ENCODE measurements at places on chromosomes 16 and 17.

GRCh38 chr16:67847064-67847861, at the start of gene CENPT:
TSS of gene CENPT (minus strand) at chr16:67847693. CDS start at chr16:67833859, 13,834 bp downstream.
- H3K4me3 ChIP-seq: peak within 1 kb of the TSS; percentile 86
- peak within 1 kb of the TSS; percentile 92 for H3K27ac ChIP-seq

DNA sequence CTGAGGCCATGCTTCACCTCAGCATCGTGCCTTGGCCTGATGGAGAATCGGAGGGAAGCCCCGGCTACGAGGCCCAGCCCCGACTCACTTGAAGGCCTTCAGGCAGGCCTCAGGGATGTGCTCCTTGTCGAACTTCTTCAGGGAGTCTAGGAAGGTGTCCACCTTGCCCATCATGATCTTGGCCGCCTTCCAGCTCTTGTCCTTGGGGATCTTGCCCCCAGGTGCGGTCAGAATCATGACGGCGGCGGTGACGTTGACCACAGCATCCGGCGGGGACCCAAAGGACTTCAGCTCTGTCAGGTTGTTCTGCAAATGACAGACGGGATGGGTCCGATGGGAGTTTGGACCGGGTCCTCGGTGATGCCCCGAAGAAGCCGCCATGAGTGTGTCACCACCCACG, 81.2 kb downstream of the PGS1 start:
- no peaks in the 10 kb centered on the region for H3K36me3 ChIP-seq
- no peak overlapping the region for H3K4me3 ChIP-seq
- no peak for DNase-seq
- no peak overlapping the region for H3K27ac ChIP-seq
- no peaks in the 10 kb centered on the region for H3K4me1 ChIP-seq

GRCh38 chr16:88681084-88681680, 5.1 kb downstream of the SNAI3 start:
- H3K4me1 ChIP-seq: peaks cover 43% of the 10 kb centered on the region
- H3K4me3 ChIP-seq: no peak overlapping the region
- peaks cover 26% of the 10 kb centered on the region for H3K36me3 ChIP-seq
- peak; percentile 70 for DNase-seq
- no peaks in the 10 kb centered on the region for H3K27me3 ChIP-seq

DNA sequence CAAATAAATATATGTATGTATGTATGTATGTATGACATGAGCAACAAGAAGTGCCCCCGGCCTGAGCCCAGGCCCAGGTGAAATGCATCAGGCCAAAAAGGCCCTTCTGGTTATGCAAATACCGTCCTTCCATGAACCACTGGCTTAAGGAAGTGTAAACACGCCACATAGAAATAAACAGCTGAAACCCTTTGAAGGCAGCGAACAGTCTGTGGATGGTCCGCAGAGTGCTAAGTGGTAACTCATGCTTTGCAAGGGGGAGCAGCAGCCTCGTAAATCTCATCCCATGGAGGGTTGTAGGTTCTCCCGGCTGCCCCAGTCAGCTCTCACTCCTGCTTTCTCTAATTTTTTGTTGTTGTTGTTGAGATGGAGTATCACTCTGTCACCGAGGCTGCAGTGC, 36.7 kb downstream of the COTL1 start:
- H3K27me3 ChIP-seq: no peaks in the 10 kb centered on the region
- peaks cover 34% of the 10 kb centered on the region for H3K4me1 ChIP-seq
- no peak overlapping the region for H3K4me3 ChIP-seq
- no peak for DNase-seq

DNA sequence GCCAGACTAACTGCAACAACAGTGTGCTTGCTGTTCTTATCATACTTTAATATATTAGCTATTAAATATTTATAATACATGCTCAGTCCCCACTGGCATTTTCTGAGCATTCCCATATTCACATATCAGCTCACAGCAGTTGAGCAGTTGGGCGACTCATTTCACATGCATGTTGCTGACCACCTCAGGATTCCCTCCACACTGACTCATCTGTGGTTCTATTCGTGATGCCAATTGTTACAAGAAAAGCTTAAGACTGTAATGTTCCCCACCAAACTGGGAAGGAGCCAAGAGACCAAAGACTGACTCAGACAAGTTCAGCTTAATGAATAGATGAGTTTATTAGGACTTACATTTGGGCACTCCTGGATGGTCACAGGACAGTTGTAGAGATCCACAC, 100.3 kb upstream of the KIF2B start:
- no peaks in the 10 kb centered on the region for H3K36me3 ChIP-seq
- no peaks in the 10 kb centered on the region for H3K27me3 ChIP-seq
- H3K27ac ChIP-seq: no peak overlapping the region
- no peaks in the 10 kb centered on the region for H3K4me1 ChIP-seq
- no peak for DNase-seq

GRCh38 chr16:56777482-56777881, 47.6 kb downstream of the NUP93 start:
- H3K4me3 ChIP-seq: no peak overlapping the region
- DNase-seq: no peak
- no peaks in the 10 kb centered on the region for H3K27me3 ChIP-seq
- no peak overlapping the region for H3K27ac ChIP-seq

GRCh38 chr16:8271344-8271743, 319.0 kb downstream of the TMEM114 start:
- no peaks in the 10 kb centered on the region for H3K27me3 ChIP-seq
- H3K27ac ChIP-seq: no peak overlapping the region
- no peaks in the 10 kb centered on the region for H3K4me1 ChIP-seq
- no peak overlapping the region for H3K4me3 ChIP-seq

DNA sequence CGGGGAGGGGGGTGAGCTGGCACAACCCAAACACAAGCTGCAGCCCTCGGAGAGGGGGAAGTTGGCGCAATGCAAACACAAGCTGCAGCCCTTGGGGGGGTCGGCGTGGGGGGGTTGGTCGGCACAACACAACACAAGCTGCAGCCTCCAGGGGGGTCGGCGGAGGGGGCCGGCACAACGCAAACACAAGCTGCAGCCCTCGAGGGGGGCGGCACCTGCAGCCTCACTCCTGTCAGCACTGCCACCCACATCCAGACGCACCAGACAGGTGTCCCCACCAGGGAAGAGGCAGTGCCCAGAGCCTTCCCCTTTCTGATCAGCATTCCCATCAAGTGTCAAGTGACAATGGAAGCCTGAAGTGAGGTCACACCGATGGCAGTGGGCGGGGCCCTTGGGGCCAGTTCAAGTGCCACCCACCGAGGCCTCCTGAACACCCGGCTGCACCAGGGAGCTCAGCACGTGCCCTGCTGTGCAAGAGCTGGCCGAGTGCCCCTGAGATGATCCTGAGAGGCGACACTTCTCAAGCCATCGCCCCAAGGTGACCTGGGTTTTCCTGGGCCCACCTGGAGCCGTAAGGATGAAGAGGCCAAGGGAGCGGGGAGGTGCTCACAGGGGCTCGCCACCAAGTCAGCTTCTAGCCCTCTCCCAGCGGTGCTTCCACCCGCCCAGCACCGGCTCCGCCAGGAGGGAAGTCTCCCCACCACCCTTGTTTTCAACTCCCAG, 59.3 kb downstream of the KLHDC4 start:
- peaks cover 26% of the 10 kb centered on the region for H3K4me1 ChIP-seq
- H3K36me3 ChIP-seq: peaks cover 61% of the 10 kb centered on the region
- H3K27ac ChIP-seq: no peak overlapping the region
- no peaks in the 10 kb centered on the region for H3K27me3 ChIP-seq
- no peak for DNase-seq
- H3K4me3 ChIP-seq: no peak overlapping the region

GRCh38 chr17:79728169-79728907, 2.4 kb upstream of the ENPP7 start:
- peak overlapping the region; percentile 70 for H3K27ac ChIP-seq
- peak overlapping the region; percentile 45 for H3K4me3 ChIP-seq
- H3K27me3 ChIP-seq: no peaks in the 10 kb centered on the region
- DNase-seq: peak; percentile 77
- no peaks in the 10 kb centered on the region for H3K36me3 ChIP-seq

DNA sequence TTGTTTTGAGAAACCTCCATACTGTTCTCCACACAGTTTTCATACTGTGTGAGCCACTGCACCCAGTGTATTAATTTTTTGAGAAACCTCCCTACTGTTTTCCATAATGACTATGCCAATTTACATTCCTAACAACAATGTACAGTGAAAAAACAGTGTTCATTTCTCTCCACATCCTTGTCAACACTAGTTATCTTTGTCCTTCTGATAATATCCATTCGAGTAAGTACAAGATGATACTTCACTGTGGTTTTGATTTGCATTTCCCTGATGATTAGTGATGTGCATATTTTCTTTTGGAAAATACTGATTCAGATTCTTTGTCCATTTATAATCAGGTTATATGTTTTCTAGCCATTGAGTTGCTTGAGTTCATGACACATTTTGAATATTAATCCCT, 462.0 kb downstream of the CDH11 start:
- H3K4me1 ChIP-seq: no peaks in the 10 kb centered on the region
- H3K36me3 ChIP-seq: no peaks in the 10 kb centered on the region

DNA sequence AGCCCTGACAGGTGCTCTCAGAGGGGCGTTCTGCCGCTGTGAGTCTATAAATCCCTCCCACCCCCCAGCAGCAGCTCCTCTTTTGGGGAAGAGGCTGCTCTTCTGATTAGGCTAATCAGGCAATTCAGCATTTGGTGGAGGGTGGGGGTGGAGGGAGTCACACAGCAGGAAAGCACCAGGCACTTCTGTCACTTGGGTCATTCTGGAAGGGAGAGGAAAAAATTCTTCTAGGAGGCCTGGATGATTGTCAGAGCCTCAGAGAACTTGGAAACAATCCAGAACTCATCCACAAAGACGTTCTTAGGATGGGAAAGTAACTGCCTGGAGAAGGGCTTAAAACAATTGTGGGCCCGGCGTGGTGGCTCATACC, 7.3 kb upstream of the SSTR2 start:
- H3K27ac ChIP-seq: no peak overlapping the region
- H3K27me3 ChIP-seq: no peaks in the 10 kb centered on the region
- no peak for DNase-seq
- H3K4me1 ChIP-seq: peaks cover 3% of the 10 kb centered on the region

DNA sequence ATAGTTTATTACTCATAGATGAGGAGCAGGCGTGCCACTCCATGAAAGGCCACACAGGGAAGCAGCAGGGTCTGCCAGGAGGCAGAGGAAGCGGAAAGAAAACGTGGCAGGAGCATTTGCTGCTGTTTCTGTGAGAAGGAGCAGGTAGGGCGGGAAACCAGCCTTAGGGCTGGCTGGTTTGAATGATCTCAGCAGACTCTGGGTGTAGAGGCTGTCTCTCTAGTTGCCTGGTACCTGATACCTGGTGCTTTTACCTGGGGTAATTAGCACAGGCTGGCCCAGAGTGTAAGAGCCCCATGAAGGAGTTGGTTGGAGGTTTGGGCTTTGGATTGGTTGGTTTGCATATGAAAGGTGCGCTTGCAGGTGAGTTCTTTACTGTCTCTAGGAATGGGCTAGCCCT, 205.0 kb upstream of the CACNG3 start:
- no peak for DNase-seq
- no peak overlapping the region for H3K4me3 ChIP-seq
- H3K4me1 ChIP-seq: peaks cover 13% of the 10 kb centered on the region
- H3K27ac ChIP-seq: no peak overlapping the region

GRCh38 chr16:52872731-52873130, 180.0 kb downstream of the CHD9NB start:
- H3K36me3 ChIP-seq: no peaks in the 10 kb centered on the region
- H3K27me3 ChIP-seq: no peaks in the 10 kb centered on the region
- DNase-seq: no peak
- H3K27ac ChIP-seq: no peak overlapping the region
- H3K4me1 ChIP-seq: no peaks in the 10 kb centered on the region
- H3K4me3 ChIP-seq: no peak overlapping the region

- no peaks in the 10 kb centered on the region for H3K36me3 ChIP-seq
- H3K27ac ChIP-seq: no peak overlapping the region
- no peak for DNase-seq
- H3K4me1 ChIP-seq: peaks cover 4% of the 10 kb centered on the region
- H3K27me3 ChIP-seq: no peaks in the 10 kb centered on the region
These were observed 14.2 kb upstream of the ADCY7 start for GRCh38 chr16:50252082-50252611.

DNA sequence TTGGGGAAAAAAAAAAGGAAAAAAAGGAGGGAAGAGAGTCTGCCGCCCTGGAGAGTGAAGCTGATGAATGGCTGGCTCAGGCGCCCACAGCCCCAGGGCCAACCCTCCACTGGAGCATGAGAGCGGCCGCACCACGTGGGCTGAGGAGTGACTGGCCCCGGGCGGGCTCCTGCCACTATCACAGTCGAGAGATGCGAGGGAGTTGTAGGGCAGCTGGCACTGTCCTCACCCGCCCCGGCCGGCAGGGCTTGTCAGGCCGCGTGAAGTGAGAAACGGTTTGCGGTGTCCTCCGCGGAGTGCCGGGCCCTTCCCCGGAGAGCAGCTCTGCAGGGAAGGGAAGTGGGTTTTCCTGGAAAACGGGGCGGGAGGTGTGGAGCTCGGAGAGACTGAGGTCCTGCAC, 45.9 kb downstream of the JPH3 start:
- no peak overlapping the region for H3K27ac ChIP-seq
- no peak overlapping the region for H3K4me3 ChIP-seq
- H3K27me3 ChIP-seq: no peaks in the 10 kb centered on the region
- no peak for DNase-seq
- H3K4me1 ChIP-seq: peaks cover 6% of the 10 kb centered on the region

DNA sequence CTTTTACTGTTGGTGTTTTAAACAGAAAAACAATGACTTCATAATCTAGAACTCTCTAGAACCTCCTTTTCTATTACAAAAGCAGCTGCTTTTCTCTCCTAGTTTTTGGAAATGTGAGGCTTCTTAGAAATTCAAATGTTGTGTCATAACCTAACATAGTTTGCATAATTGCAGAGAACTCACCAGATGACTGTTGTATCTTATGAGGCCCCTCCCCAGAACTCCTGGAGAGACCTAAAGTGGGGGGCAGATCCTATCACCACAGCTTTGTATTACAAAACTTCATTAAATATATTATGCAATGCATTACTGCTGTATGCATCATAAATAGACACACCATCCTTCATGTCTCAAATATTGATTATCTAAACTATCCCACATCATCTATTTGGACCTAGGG, 538.7 kb upstream of the HSBP1 start:
- H3K27me3 ChIP-seq: peaks cover 3% of the 10 kb centered on the region
- DNase-seq: no peak
- H3K4me3 ChIP-seq: no peak overlapping the region

- H3K4me3 ChIP-seq: no peak overlapping the region
- no peaks in the 10 kb centered on the region for H3K36me3 ChIP-seq
- DNase-seq: no peak
- peaks cover 52% of the 10 kb centered on the region for H3K4me1 ChIP-seq
- H3K27me3 ChIP-seq: no peaks in the 10 kb centered on the region
- peak overlapping the region; percentile 13 for H3K27ac ChIP-seq
These were observed 65.9 kb downstream of the PITPNC1 start for GRCh38 chr17:67442787-67443624.

- no peaks in the 10 kb centered on the region for H3K27me3 ChIP-seq
- no peaks in the 10 kb centered on the region for H3K36me3 ChIP-seq
- H3K4me3 ChIP-seq: no peak overlapping the region
- no peaks in the 10 kb centered on the region for H3K4me1 ChIP-seq
- no peak overlapping the region for H3K27ac ChIP-seq
These were observed 33.8 kb upstream of the MAF start for GRCh38 chr16:79634298-79634697.

GRCh38 chr16:4663777-4664465, 29.4 kb upstream of the NUDT16L1 start:
- H3K36me3 ChIP-seq: peaks cover 32% of the 10 kb centered on the region
- no peak for DNase-seq
- no peak overlapping the region for H3K4me3 ChIP-seq
- H3K27ac ChIP-seq: peak overlapping the region; percentile 70
- H3K27me3 ChIP-seq: no peaks in the 10 kb centered on the region

GRCh38 chr17:66805567-66805966, 29.4 kb upstream of the CACNG5 start:
- no peak overlapping the region for H3K27ac ChIP-seq
- H3K36me3 ChIP-seq: no peaks in the 10 kb centered on the region
- DNase-seq: no peak
